ENCODE measurements at places on chromosomes 1 and 21. TPM values are rescaled to one million over a fixed set of nuclear protein-coding genes. Genes with fewer than 3 reads are reported as not detected.

The GOLT1A gene
- not detected for polyA plus RNA-seq

The NPL gene
- polyA plus RNA-seq = 9.1 TPM

DNA sequence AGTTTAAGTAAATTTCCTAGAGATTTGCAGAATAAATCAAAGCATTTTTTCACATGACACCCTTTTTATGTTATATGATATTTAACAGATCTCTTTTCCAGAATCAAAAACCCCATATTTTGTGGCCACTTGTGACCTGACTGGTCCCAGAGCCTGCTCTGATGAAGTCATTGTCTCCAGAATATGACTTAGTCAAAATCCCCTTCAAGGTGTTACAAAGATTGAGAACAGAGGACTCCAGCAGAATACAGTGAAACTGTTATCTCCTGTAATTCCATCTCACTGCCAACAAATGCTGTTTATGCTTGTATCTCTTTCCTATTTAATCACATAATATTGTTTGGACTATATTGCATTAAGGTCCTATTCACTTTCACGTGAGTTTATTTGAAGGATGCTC lies 25.6 kb downstream of the RGS1 start:
- DNase-seq = no peak

DNA sequence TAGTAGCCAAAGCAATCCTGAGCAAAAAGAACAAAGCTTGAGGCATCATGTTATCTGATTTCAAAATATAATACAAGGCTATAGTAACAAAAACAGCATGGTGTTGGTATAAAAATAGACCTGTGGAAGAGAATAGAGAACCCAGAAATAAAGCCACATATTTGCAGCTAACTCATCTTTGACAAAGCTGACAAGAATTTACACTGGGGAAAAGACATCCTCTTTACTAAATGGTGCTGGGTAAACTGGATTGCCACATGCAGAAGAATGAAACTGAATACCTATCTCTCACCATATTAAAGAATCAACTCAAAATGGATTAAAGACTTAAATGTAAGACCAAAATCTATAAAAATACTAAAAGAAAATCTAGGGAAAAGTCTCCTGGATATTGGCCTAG lies 59.5 kb upstream of the CD55 start:
- DNase-seq = no peak

DNA sequence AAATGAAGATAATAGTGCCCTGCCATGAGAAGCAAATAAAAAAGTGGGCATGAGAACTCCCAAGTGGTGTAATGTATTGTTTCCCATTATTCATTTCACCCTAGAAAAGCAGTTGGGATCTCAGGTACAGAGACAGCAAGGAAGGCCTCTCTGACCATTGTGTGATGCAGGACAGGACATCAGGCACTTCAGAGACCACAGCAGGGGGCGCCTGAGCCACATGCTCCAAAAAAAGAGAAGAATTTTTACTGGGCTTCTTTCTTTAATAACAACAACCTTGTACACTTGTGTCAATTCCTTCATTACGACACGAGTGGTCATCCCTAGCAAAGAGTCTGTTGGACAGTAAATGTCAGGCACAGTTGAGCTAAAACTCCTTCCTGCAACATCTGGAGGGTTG lies 533.3 kb downstream of the OMA1 start:
- DNase-seq = no peak

DNA sequence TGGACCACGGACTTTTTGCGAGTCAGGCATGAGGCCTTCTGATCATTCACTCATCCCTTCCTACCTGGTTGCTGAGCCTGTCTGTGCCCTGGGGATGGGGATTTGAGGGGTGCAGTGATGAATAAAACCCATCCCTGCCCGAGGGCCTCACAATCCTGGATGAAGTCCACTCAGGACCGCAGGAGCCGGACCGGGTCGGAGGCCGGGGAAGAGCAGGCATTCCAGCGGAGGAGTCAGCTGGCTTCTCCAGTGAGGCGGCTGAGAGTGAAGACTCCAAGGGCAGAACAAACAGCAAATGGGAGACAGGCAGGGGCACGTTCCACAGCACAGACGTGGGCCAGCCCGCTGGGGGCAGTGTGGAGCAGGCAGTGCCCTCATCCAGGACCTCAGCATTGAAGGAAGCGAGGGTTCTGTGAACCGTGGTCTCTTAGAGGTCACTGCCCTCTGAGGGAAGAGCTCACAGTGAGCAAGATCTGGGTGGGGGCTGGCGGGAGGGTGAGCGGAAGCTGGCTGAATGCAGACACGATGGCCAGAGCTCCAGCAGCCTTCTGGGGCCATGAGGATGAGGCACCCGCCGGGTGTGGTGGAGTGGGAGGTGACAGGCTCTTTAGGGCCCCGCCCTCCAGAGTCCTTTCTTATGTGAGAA lies 10.9 kb upstream of the LRRC3 start:
- no peak for DNase-seq

GRCh38 chr1:175070818-175071217 lies 3.2 kb downstream of the TNN start:
- DNase-seq = no peak

- no peak for DNase-seq
Measured at GRCh38 chr1:214337015-214337414, 56.1 kb downstream of the SMYD2 start.

Data from GM12878 (cell line).